ENCODE measurements at places on chromosomes 12 and 14. TPM values are rescaled to one million over a fixed set of nuclear protein-coding genes. Genes with fewer than 3 reads are reported as not detected.

GRCh38 chr14:65035049-65035448 is 48.4 kb downstream of the FNTB start:
- no peak for DNase-seq

- peak; percentile 23 for DNase-seq
These were observed 418 bp downstream of the AMN1 start for GRCh38 chr12:31728289-31728916.

GRCh38 chr12:28552251-28552970 is 362.2 kb downstream of the CCDC91 start:
- no peak for DNase-seq

DNA sequence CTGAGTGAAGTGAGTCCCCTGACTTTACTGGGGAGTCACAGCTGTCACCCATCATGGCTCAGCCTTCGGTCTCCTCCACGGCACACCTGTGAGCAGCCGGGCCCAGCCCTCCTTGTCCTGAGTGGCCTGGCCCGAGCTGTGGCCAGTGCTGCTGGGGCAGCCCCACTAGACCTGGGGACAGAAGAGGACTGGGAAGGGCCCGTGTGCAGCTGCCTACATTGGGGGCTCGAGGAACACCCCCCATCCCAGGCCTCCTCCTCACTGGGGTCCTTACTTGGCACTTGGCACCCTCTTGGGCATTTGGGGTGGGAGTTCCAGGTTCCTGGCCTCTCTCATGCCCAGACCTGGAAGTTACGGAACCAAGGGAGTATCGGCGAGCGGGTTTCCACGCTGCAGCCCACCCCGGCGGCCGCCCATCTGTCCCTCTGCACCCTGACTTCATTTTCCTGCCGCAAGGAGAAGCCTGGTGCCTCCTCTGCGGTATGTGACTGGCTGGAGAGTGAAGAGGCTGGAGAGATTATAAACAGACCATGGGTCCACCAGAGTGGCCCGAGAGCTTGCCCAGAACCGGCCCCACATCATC is 179.7 kb downstream of the KIF26A start:
- no peak for DNase-seq

RNASE4 gene
- 7.0 TPM for polyA plus RNA-seq

GRCh38 chr12:74111688-74112360 is 425.8 kb upstream of the ATXN7L3B start:
- no peak for DNase-seq

WNT1 gene
- polyA plus RNA-seq = not detected

GRCh38 chr14:63432228-63432627 is 110.9 kb downstream of the PPP2R5E start:
- no peak for DNase-seq

- DNase-seq = no peak
These were observed 243.1 kb upstream of the FOXN3 start for GRCh38 chr14:89660166-89660565.

DNA sequence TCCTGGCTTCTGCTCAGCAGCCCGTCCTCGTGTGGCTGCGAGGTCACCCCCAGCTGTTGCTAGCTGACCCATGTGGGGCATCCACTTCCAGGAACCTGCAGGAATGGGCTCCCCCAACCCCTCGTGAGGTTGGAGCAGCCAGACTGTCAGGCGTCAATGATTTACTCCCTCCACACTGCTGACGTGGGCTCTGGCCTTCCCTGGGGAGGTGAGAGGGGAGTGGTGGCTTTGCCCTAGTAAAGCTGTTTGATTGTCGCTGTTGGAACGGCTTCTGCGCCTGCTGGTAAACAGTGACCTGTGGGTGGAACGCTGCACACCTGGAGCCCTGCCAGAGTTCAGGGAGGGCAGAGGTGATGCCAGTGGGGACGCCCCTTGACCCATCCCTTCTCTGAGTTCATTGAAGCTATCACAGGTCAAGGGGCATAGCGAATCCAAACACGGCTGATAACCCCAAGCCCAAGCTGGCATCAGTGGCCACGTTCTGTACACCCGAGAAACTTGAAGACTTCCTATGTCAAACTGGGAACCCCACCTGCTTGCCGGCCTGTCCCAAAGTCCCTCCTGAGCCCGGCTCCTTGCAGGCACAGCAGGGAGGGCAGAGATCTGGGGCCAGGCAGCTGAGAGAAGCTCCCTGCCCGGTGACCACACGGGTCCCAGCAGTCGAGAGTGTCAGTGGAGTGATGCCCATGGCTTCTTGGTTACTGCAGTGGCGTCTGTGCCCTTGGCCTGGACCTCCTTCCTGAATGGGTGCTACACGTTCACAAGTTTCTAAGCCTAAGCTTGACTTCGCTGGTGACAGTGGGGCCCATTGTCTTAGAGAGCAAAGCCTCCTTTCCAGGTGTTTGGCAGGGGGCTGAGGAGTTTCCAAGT is 2.7 kb downstream of the ASPG start:
- DNase-seq = no peak

DNA sequence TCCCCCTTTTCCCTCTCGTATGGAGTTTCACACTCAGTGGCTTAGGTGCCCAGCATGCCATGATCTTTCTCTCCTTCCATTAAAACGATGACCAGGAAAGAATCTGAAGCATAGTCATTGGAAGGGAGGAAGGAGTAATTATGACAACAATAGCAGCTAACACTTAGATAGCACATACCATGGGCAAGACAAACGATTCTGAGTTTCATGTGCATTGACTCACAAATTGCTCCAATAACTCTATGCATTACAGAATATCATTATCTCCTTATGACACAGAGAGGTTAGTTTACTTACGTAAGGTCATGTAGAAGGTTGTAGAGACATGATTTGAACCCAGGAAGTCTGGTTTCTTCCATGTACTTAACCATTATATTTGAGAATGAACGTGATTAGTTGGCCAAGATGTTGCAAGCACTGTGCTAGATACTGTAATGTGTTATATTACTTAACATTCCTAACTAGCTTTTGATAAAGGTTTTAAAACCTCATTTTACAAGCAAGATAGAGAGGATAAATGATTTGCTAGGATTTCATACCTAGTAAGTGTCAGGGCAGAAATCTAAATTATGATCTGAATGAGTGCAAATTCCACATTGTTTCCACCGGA is 162.4 kb downstream of the CAND1 start:
- DNase-seq = no peak

DNA sequence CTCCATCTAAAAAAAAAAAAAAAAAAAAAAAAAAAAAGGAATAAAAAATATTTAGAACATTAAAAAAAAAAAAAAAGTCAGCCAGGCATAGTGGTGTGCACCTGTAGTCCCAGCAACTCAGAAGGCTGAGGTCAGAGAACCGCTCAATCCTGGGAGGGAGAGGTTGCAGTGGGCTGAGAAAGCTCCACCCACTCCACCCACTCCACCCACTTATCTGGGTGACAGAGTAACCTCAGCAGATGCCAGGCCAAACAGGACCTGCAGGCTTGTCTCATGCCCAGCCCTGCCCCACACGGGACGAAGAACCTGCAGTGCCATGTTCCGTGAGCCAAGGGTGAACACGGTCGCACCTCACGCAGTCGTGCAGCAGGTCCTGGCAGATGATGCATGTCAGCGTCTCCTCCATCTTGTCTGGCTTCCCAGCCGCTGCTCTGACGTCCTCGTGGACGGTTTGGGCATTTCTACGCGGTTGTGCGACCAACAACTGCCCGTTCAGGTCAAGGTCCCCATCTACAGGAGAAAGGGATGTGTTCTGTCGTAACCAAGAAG is 28.6 kb downstream of the CHFR start:
- no peak for DNase-seq

DNA sequence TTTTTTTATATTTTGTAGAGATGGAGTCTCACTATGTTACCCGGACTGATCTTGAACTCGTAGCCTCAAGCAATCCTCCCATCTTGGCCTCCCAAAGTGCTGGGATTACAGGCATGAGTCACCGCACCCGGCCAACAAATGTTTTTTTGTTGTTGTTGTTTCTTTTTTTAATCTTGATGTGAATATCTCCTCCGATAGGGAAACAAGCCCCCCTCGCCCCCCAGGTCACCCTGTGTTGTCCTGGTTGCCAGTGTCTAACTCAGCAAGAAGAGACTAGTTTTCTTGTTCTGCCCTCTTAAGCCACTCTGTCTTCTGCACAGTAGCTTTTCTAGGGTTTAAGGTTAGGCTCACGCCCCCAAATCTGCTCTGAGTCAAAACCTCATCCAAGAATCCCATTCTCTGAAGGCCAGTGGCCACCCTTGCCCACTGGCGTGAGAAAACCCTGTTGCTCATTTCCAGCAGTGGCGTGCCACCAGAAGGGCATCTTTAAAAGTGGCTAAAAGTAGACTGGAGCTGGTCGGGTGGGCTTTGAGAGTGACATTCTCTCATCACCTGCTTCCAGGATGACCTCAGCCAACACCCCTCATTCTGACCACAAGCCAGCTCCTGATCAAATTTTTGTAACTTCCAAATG is 42.7 kb downstream of the C14orf132 start:
- no peak for DNase-seq

DNA sequence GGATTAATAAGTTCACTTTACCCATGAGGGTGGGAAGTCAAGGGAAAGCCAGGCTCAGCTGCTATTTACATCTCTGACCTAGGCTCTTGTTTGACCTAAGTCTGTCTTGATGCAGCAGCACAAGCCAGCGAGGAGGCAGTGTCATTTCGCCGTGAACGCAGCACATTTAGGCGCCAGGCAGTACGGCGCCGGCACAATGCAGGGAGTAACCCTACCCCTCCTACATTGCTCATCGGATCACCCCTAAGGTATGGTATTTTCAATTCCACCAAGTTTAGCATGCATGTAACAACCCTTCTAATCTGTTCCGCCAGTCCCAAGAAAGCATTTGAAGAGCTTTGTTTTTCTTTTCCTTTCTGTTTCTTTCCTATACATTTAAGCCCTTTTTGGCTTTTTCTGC is 81.2 kb downstream of the PCNX1 start:
- DNase-seq = no peak

TTC9 gene
- 3.1 TPM for polyA plus RNA-seq

GRCh38 chr14:25537846-25538455 is 488.0 kb upstream of the STXBP6 start:
- DNase-seq = no peak

DNA sequence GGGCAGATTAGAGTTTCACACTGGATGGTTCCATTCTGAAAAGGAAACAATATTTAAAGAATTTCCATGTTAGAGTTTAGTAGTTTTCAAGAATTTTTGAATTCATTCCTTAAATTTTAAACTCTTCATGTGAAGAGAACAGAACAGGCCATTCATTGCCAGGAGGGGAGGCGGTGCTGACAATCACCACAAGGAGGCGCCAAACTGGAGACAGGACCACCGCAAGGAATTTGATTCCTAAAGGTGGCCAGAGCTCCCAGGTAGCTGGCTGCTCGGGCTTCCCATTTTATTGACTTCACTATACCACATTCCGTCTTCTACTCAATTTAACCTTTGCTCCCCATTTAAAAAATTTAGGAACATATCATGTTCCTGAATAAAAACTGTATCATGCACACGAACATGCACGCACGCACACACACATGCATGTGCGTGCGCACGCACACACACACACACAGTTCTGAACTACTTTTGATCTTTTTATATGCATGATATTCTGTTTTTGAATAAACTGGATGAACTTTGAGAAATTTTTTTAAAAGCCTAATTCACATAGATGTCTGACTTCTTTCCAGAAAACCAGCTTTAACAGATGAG is 101.2 kb downstream of the NELL2 start:
- no peak for DNase-seq

GRIN2B gene
- polyA plus RNA-seq = 1.1 TPM
